ENCODE measurements at places on chromosomes 11 and 22. TPM values are rescaled to one million over a fixed set of nuclear protein-coding genes. Genes with fewer than 3 reads are reported as not detected.

C22orf23 gene
- total RNA-seq: 0.12 TPM

OR8A1 gene
- not detected for total RNA-seq

HPX gene
- total RNA-seq: not detected

LMO2 gene
- total RNA-seq: 2.4 TPM

Measured in cardiac ventricle fibroblast (primary cell).